ENCODE measurements at places on chromosomes 11 and 22.

DNA sequence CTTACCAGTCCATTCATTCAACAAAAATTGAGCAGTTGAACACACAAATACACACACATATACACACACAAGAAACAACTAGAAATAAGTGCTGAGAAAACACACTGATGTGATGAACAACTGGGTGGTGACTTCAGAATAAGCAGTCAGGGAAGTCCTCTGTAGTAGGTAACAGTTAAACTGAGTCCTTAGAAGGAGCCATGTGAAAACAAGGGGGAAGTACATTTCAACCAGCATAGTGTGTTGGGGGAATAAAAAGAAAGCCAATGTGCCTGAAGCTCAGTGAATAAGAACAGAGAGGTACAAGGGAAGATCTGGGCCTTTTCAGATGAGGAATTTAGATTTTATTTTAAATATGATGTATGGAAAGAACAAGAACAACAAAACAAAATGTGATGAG is 6.8 kb upstream of the TMEM123 start:
- DNase-seq, result no peak

- DNase-seq, result no peak
These were observed 216.1 kb upstream of the NTM start for GRCh38 chr11:131154351-131154750.

GRCh38 chr11:8227156-8228152 is 36.2 kb downstream of the LMO1 start:
- DNase-seq, result no peak

- DNase-seq, result peak; percentile 78
These were observed at the start of gene PRDM11 for GRCh38 chr11:45146072-45147016. Gene PRDM11 (plus strand): TSS chr11:45146639. CDS start chr11:45181767, 35,128 bp downstream.

- DNase-seq, result no peak
These were observed 48.2 kb upstream of the CEP295 start for GRCh38 chr11:93613231-93613831.

GRCh38 chr11:844693-845644 is 2.3 kb downstream of the TSPAN4 start:
- DNase-seq, result peak; percentile 92

- DNase-seq, result peak; percentile 54
These were observed 10.3 kb downstream of the CAT start for GRCh38 chr11:34449013-34449412.

- no peak for DNase-seq
These were observed 57.4 kb upstream of the BID start for GRCh38 chr22:17831501-17832251.

DNA sequence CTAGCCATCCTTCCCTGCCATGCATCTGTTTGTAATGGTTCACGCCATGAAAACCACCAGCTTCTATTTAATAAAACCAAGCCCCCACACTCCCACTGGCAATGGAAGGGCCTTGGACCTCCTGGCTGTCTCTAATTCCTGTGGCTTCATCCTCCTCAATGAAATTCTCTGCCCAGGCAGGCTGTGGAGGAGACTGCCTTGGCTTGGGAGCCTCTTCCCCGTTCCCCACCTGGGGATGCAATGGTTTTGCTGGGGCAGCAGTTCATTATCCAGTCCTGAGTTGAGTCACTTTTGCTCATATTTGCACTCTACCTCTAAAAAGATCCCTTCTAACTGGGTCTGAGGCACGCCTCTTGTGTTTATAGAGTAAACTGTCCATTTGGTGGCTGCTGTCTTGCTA is 515.8 kb downstream of the NTM start:
- no peak for DNase-seq
